ENCODE measurements at places on chromosomes 13 and 19.

GRCh38 chr19:17323964-17324332 is 10.7 kb downstream of the ANO8 start:
- no peak for DNase-seq

GRCh38 chr13:91133941-91134802 is 213.3 kb upstream of the MIR17HG start:
- no peak for DNase-seq

DNA sequence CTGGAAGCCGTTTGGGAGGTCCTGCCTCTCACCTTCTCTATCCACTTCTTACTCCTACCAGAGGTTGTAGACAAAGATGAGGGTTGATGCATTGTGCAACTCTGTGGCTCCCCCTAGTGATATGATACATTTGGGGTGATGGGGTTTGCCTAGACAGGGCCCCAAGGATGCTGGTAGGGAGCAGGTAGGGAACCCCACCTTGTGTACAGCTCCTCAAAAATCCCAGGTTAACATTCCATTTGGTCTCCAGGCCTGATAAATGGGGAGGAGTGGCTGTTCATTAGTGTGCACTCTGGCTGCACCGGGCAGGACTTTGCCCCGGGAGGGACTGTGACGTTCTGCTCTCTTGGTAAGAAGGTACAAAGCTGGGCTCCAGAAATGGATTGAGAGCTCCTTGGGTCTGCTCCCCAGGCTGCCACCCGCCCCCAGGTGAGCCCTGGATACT is 19.2 kb downstream of the SIGLEC8 start:
- DNase-seq: no peak

DNA sequence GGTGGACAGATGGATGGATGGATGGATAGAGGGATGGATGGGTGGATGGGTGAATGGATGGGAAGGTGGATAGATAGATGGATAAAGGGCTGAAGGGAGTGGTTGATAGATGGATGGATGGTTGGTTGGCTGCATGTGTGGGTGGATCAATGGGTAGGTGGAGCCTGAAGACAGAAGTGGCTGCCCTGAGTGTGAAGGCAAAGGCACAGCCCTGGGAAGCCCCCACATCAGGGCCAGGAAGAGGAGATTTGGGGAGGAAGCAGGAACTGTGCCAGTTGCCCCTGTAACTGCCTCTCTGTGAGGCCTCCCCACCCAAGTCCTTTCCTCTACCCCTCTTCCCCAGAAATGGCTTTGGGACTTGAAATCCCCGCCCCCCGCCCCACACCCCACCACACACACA is 43.4 kb upstream of the NFIC start:
- no peak for DNase-seq

DNA sequence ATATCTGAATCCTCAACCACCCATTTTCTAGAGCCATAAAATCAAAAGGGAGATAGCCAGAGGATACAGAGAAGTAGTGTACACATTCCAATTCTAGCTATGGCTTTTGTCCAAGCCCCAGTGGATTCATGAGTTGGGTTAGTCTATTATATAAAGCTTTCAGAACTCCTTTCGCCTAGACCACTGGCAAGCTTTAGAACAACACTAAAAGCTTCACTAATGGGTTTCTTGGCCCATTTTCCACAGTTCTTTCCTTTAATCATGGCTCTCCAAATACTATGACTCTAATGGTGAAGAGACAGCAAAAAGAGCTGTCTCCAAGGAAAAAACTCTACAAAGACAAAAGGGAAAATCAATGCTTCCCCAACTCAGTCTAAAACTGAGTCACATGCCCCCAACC is 48.2 kb upstream of the SLITRK5 start:
- DNase-seq: no peak

- no peak for DNase-seq
Observed at GRCh38 chr13:34153428-34154180, 335.7 kb downstream of the RFC3 start.

GRCh38 chr19:49799798-49800376 is 13.2 kb downstream of the FUZ start:
- DNase-seq: no peak

GRCh38 chr19:49556412-49557398 is 23.7 kb downstream of the NOSIP start:
- DNase-seq: no peak

GRCh38 chr13:93915269-93915809 is 564.1 kb downstream of the DCT start:
- DNase-seq: no peak

DNA sequence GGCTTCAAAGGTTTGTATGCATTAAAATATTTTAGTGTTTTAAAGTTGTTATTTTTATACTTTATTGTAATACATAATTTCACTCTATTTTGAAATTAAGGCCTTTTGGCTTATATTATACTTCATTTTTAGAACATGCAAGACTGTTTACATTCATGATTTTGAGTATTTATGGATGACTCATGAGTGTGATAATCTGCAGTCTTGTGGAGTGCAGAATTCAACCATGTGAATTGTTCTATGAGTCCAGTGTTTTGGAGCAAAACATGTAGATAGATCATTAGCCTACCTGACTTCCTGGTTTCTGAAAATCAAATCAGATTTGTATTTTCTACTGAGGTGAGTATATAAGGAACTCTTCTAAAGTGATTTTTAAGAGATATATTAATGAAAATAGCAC is 241.8 kb downstream of the PCCA start:
- no peak for DNase-seq

DNA sequence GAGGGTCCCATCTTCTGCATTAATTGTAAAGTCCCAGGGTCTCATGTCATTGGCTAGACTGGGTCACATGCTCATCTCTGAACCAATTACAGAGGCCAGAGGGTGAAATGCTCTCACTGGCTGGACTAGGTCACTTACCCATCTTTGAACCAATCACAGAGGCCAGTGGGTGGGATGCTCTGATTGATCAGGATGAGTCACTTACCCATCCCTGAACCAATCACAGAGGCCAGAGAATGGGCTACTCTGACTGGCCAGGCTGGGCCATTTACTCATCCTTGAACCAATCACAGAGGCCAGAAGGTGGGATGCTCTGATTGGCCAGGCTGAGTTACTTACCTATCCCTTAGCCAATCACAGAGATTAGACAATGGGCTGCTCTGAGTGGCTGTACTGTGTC is 5.3 kb downstream of the MISP start:
- no peak for DNase-seq

- DNase-seq: peak; percentile 2
Observed at GRCh38 chr19:49570997-49571676, 9.2 kb downstream of the NOSIP start.
